ENCODE measurements at places on chromosomes 16 and 17. TPM values are rescaled to one million over a fixed set of nuclear protein-coding genes. Genes with fewer than 3 reads are reported as not detected.

GRCh38 chr17:31313982-31314781 lies at the start of gene EVI2B:
Gene EVI2B, minus strand, starts transcription at chr17:31314054. Its CDS starts 8,445 bp downstream, at chr17:31305609.
- DNase-seq: no peak

- no peak for DNase-seq
These were observed 2.0 kb downstream of the TRIM47 start for GRCh38 chr17:75876190-75876937.

DNA sequence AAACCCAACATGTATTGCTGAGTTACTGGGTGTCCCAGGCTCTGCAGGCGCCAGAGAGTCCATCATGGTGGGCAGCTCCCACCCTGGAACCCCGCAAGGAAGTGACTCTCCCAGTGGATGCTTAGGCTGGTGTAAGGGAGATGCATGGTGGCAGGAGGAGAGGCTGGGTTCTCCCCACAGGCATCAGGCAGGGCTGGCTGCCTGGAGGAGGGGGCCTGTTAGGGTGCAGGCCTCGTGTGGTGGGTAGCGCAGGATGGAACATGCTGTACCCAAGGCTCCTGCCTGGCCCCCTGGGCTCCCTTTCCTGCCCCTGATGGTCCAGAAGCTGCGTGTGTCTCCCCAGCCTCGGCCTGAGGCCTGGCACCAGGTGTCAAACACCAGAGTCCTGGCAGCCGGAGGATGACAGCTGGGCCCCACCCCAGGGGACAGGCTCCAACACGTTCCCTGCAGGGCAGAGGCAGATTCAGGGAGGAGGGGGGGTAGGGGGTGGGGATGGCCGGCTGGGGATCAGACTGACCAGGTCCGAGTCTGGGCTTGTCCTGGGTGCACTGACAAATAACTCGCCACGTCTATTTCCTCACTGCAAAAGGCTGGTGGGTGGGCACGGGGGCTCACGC lies 40.2 kb upstream of the CIBAR2 start:
- no peak for DNase-seq

- DNase-seq: no peak
These were observed 32.5 kb upstream of the MYO18A start for GRCh38 chr17:29212681-29213121.

- no peak for DNase-seq
These were observed 275.2 kb upstream of the RBFOX1 start for GRCh38 chr16:7057458-7057857.

Gene PKMYT1
- total RNA-seq: 82.2 TPM

Gene COL1A1
- 14.8 TPM for total RNA-seq

Gene CASKIN1
- total RNA-seq: 18.9 TPM

Gene PPL
- 0.26 TPM for total RNA-seq

All from neural crest cell (in vitro differentiated cells).